Foreskin keratinocyte (primary cell): ENCODE measurements at places on chromosomes 12 and 14. TPM values are rescaled to one million over a fixed set of nuclear protein-coding genes. Genes with fewer than 3 reads are reported as not detected.

DNA sequence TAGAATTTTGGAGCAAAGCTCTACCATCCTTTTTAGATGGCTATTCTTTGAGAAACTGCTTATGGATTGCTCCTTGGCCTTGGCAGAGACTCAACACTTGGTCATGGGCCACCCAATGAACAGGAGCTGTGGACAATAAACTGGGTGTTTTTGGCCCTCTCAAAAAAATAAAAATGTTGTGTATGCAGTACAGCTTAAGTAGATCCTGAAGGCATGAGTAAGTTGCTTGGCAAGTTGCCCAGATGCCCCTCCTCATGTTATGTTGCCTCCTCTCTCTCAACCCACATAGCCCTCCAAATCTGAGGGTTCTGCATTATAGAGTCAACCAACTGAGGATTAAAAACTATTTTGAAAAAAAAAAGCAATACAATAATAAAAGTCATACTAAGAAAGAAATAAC lies 124.9 kb downstream of the ATP23 start:
- no peak for DNase-seq

- no peak for DNase-seq
Observed at GRCh38 chr12:83185241-83185640, 498.5 kb downstream of the TMTC2 start.

GRCh38 chr14:59244581-59244980 lies 56.1 kb downstream of the DAAM1 start:
- DNase-seq, result peak; percentile 54

The GLIPR1L1 gene
- not detected in 2 replicates for total RNA-seq

The DLK1 gene
- not detected in 2 replicates for total RNA-seq
